ENCODE measurements at places on chromosomes 7 and 10. TPM values are rescaled to one million over a fixed set of nuclear protein-coding genes. Genes with fewer than 3 reads are reported as not detected.

Gene MYO1G
- polyA plus RNA-seq, result 0.10 TPM

Gene RBP4
- polyA plus RNA-seq, result 997 TPM

Gene MTPN
- polyA plus RNA-seq, result 32.8 TPM

- DNase-seq, result no peak
These were observed 2.7 kb downstream of the EPHB4 start for GRCh38 chr7:100824499-100825214.

- peak; percentile 84 for DNase-seq
These were observed 711 bp downstream of the FAM221A start for GRCh38 chr7:23680414-23681405.

DNA sequence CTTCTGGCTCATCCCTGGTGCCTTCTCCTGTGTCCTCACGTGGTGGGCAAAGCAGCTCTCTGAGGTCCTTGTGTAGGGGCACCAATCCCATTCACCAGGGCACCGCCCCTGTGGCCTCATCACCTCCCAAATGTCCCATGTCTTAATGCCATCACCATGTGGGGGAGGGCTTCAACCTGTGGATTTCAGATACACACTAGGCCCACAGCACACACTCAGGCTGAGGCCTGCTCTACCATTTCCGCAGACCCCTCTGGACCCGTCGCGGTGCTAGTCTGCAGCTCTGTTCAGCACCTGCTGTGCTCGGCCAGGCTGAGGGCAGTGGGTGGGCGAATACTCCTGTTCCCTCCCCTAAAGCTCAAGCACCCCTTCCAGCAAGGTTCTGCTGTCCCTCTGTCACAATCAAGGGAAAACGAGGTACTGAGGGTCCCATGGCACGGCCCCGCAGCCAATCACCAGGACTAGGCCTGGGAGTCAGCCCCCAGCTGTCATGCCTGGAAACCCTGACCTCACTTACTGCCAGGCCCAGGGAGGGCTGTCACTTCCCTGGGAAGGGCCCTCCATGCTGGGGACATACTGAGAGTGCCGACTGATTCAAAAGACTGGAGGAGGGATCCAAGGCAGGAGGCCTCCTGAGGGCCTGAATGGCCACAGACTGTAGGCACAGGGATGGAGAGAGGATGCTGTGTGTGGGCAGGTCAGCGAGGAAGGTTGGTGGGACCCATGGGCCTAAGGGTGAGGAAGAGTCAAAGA, 123.8 kb upstream of the RET start:
- no peak for DNase-seq

GRCh38 chr10:15333909-15334649, 37.0 kb downstream of the FAM171A1 start:
- no peak for DNase-seq

DNA sequence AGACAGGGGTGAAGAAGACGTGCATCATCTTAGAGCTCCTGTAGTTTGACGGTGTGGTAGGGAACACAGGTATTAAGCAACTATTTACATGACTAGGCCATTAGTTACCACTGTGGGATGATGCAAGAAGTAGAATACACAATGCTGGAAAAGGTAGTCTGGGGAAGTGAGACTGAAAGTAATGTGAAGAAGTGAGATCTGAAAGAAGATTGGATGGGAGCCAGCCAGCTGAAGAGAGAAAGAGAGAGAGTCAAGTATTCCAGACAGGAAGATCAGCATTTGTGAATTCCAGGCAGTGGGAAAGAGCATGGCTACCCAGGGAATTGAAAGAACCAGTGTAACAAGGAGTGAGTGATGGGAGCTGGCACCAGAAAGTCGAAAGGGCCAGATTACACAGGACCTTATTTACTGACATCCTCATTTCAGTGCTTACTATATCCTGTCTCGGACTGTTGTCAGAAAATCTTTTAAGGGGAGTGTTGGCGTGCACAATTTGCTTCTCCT, 4.0 kb upstream of the CFAP58 start:
- peak; percentile 78 for DNase-seq

- no peak for DNase-seq
These were observed 12.2 kb downstream of the PLAC9 start for GRCh38 chr10:80144696-80145131.

- no peak for DNase-seq
These were observed 56.8 kb downstream of the FAS start for GRCh38 chr10:89047397-89047796.
